HS-5 (cell line): ENCODE measurements at places on chromosomes 4 and X.

GRCh38 chr4:54574500-54574899 lies 83.3 kb upstream of the KIT start:
- no peak for DNase-seq

DNA sequence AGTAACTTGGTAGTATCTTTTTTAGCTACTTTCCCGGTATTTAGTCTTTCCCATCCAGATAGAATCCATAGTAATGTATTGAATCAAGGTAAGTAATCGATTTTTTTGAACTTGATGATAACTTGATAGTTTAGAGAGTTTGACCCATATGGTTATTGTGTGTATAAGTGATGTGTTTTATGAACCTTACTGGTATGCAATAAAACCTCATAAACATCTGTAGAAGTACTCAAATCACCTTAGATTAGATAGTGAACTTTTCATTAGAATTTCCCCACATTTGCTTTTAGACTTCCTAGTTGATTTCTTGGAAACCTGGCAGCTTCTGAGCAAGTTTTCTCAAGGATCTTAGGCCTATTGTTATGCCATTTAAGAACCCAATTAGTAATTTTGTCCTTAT lies 80.8 kb upstream of the PDE5A start:
- no peak for DNase-seq

DNA sequence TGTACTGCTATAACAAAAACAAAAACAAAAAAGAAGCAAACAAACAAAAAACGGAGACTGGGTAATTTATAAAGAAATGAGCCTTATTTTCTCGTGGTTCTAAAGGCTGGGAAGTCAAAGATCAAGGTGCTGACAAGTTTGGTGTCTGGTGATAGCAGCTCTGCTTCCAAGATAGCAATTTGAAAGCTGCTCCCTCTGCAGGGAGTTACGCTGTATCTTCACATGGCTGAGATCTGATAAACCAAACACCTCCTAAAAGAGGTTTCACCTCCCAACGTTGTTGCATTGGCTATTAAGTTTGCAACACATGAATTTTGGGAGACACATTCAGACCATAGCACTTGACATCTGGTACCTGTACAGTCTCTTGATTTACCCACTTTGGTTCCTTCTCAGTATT lies 854.2 kb downstream of the CENPC start:
- no peak for DNase-seq

- DNase-seq = no peak
These were observed 425.2 kb downstream of the IDS start for GRCh38 chrX:149079805-149080406.

DNA sequence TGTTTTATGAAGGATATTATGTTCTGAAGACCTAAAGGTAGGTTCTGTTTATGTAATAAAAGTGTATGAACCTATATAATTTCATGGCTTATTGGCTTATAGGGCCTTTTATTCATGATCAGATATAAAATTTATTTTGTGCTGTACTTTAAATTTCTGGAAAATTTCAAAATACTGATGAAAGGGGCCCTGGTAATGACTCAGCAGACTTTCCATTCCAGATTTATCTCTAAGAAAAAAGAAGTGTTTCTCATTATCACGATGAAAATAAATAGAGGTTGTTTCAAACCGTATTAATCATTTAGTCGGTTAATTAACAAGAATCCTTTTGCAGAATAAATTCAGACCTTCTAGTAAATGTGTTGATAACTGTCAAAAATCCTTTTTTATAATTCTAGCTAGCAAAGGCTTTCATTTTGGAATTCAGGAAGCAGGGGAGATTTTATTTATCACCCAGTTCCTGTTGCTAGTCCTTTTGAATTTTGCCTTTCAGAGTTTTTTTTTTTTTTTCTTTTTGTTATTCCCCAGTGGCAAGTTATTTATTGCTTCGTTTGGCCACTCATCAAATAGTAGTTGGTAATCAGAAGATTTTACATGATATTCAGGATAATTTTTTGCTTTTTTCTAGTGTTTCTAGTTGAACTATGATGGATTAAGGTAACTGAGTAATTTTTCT lies 5.4 kb upstream of the TAPT1 start:
- DNase-seq = no peak

- no peak for DNase-seq
These were observed 309.4 kb upstream of the ADGRL3 start for GRCh38 chr4:60890743-60891142.

GRCh38 chr4:173547889-173548288 lies 17.9 kb upstream of the HAND2 start:
- no peak for DNase-seq
